ENCODE measurements at places on chromosomes 1 and 21.

DNA sequence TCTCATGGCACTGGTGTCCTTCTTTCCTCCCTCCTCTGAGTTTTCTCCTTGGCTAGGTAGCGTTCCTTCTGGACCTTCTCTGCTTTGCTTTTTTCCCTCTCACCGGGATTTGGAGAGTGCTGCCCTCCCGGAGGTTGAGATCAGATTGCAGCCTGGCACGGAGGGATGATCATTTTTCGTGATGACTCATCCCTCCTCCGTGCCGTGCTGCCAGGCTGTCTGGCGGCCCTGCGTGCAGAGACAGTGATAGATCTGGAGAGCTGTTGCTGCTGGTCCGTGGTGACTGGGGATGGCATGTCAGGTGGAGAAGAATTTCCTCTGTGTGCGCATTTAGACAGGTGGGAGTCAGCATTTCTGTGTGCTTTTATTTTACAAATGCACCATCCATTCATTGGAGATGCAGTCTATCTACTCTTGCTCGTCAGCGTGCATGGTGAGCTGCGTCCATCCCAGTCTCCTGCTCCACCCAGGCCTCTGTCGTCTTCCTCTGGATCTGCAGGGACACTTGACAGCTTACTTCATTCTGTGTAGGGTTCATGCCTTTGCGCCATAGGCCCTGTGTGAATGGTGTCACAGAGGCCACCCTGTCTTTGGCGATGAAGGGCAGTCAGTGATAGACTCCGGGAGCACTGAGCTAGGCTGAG, 104.4 kb downstream of the PCBP3 start:
- DNase-seq = peak; percentile 56

DNA sequence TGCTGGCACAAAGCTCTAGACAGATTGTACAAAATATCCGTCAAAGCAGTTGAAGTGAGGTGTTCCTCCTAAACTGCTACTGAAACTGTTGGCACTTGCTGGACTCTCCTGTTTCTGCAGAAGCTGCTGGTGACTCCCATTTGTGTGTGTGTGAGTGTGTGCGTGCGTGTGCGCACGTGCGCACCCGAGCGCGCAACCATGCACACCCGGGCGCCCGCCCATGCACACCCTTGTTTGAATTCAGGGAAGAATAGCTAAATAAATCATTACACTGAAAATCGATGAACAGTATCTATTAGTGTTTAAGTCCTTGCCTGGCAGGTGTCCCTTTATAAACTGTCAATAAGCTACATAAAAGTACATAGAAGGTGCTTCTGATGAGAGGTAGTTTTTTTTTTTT, 156.4 kb upstream of the B3GALT2 start:
- no peak for DNase-seq

- no peak for DNase-seq
Observed at GRCh38 chr1:103435443-103435842, 90.1 kb upstream of the RNPC3 start.

GRCh38 chr1:107648071-107648470, 316.9 kb downstream of the VAV3 start:
- DNase-seq = no peak

DNA sequence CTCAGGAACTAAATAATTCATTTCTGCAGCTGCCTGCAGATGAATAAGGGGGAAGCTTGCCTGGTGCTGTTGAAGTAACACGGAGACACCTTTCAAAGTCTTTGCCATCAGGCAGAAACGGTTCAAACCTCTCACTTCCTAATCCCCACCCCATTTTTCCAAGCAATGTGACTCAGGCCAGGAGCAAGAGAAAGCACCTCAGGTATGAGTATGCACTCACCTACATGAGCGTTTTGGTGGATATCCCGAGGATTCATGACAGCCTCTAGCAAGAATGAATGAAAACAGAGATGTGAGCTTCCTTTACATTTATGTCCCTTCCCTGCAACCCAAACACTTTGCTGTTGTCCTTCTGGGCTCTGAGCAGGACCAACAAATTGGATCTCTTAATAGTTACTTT, 63.4 kb upstream of the LAX1 start:
- no peak for DNase-seq

GRCh38 chr1:209335178-209335577, 248.3 kb upstream of the CAMK1G start:
- no peak for DNase-seq

DNA sequence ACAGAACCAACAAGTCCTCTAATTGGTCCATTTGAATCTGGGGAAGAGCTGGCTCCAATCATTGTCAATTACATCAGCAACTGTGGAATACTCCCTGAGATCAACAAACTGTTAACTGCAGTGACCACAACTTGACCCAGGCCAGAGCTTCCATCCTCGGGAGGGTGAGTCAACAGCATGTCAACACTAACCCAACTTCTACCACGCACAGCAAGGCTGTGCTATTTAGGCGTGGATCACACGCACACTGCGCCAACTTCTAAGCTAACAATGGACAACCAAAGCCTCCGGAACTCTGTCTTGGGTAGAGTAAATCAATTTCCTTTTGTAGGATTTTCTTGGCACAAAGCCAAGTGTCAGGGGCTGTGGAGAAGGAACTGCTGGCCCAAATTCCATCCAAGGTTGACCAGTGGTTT, 30.4 kb downstream of the APP start:
- no peak for DNase-seq

- no peak for DNase-seq
Observed at GRCh38 chr1:208928349-208929010, 655.0 kb upstream of the CAMK1G start.

DNA sequence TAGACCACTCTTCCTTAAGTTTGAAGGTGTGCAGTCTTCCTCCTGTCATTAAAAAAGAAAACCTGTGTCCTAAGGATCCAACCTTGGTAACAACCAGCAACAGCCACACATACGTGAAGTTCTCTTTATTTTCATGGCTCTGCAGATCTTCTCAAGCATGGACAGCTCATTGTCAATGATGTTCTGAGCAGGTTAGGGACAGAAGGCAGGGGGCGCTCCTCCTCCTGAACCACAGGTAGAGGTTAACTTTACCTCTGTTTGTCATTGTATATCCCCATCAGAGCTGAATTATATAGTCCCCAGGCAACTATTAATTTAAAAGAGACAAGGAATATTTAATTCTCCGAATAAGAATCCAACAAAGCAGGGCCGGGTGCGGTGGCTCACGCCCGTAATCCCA, 52.5 kb upstream of the CR2 start:
- DNase-seq = no peak

GRCh38 chr1:185441605-185442004, 124.6 kb upstream of the IVNS1ABP start:
- no peak for DNase-seq

DNA sequence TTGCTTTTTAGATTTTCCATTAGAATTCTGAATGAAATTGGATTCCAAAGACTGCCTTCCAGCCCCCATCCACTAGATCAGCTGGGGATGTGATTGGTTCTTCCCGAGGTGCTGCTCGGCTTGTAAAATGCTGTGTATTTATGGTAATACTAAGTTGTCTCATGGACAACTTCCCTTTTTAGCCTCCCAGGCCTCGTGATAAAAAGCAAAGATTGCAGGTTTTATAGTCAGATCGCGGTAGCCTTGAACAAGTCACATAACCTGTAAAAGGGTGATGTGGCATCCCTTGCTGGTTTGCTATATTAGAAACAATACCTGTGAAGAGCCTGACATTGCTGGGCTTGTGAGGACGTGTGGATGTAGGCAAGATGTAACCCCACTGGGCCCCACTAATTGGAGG, 10.4 kb downstream of the MUL1 start:
- no peak for DNase-seq

DNA sequence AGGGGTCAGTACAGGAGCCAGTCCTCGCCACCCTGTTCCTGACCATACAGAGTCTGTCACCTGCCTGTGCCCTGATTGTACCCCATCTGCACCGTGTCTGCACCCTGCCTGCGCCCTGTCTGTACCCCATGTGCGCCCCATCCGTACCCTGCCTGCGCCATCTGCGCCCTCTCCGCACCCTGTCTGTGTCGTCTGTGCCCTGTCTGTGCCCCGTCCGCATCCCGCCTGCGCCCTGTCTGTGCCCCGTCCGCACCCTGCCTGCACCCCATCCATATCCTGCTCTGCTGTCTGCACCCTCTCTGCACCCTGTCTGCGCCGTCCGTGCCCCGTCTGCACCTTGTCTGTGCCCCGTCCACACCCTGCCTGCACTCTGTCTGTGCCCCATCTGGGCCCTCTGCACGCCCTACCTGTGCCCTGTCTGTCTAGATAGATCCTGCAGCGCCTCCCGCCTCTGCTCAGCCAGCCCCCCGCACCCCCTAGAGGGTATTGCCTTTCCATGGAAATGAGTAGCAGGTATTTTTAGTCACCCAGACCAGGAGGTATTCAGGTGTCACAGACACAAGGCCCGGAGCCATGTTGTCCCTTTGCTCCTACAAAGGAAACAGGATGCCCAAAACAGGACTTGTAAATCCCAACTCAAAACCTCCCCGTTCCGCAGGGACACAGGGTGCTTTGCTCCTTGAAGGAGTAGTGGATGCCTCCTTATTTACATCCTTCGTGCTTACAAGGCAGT, 7.7 kb upstream of the NPHP4 start:
- no peak for DNase-seq

- no peak for DNase-seq
Observed at GRCh38 chr1:20678599-20678998, 17.4 kb upstream of the DDOST start.

- DNase-seq = no peak
Observed at GRCh38 chr1:3466366-3467075, 12.1 kb downstream of the ARHGEF16 start.

Measured in NCI-H1417 (cell line).